Esophagus squamous epithelium (tissue), 5 donors: ENCODE measurements at places on chromosomes 12 and 14. TPM values are rescaled to one million over a fixed set of nuclear protein-coding genes. Genes with fewer than 3 reads are reported as not detected.

TAS2R19 gene
- 1.2 TPM for total RNA-seq

AMDHD1 gene
- total RNA-seq: 0.19 TPM

PLCZ1 gene
- total RNA-seq: not detected

NOS1 gene
- 0.49 TPM for total RNA-seq

SELPLG gene
- 7.6 TPM for total RNA-seq

KITLG gene
- 33.0 TPM for total RNA-seq

CDK17 gene
- 22.8 TPM for total RNA-seq
